ENCODE measurements at places on chromosomes 2 and 18.

- DNase-seq: no peak
Measured at GRCh38 chr2:159963700-159964099, 98.7 kb downstream of the PLA2R1 start.

DNA sequence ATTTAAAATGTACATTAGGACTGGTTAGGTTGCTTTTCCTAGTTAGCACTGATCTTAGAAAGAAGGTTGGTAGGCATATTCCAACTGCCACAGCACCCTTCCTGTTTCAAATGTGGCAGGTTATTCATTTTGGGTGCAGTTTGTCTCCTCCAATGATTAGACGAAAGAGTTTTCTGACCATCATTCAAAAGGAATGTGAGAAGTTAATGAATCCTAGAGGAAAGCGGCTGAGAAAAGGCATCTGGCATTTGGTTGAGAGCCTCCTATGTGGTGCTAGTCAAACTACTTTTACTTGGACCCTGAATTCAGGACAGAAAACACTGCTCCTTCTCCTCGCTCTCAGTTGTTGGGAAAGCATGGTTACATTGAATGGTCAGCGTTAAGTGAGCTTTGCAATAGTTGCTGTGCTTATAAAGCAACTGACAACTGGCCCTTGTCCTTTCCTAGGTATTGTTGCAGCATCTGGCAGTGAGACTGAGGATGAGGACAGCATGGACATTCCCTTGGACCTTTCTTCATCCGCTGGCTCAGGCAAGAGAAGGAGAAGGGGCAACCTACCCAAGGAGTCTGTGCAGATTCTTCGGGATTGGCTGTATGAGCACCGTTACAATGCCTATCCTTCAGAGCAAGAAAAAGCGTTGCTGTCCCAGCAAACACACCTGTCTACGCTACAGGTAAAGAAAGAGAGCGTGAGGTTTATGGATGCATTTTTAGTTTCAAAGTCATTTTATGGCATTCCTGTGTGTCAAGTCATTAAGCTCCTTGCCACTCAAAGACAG, 6.1 kb downstream of the TGIF1 start:
- no peak for DNase-seq

- DNase-seq: no peak
Measured at GRCh38 chr2:216637472-216637871, 4.3 kb downstream of the IGFBP2 start.

- no peak for DNase-seq
Measured at GRCh38 chr2:115584507-115584906, 1142.1 kb downstream of the DPP10 start.

- DNase-seq: no peak
Measured at GRCh38 chr18:46294318-46294717, 190.1 kb downstream of the HAUS1 start.

- no peak for DNase-seq
Measured at GRCh38 chr2:203500951-203501350, 34.1 kb downstream of the RAPH1 start.

- DNase-seq: no peak
Measured at GRCh38 chr2:209431701-209432100, 7.9 kb downstream of the MAP2 start.

GRCh38 chr2:84969511-84970209, 1.3 kb upstream of the KCMF1 start:
- DNase-seq: no peak

- no peak for DNase-seq
Measured at GRCh38 chr2:112048887-112049286, 6.2 kb upstream of the TMEM87B start.

GRCh38 chr2:133418021-133418420, 150.2 kb downstream of the NCKAP5 start:
- no peak for DNase-seq

- DNase-seq: no peak
Measured at GRCh38 chr2:145108361-145108778, 588.5 kb upstream of the ZEB2 start.

DNA sequence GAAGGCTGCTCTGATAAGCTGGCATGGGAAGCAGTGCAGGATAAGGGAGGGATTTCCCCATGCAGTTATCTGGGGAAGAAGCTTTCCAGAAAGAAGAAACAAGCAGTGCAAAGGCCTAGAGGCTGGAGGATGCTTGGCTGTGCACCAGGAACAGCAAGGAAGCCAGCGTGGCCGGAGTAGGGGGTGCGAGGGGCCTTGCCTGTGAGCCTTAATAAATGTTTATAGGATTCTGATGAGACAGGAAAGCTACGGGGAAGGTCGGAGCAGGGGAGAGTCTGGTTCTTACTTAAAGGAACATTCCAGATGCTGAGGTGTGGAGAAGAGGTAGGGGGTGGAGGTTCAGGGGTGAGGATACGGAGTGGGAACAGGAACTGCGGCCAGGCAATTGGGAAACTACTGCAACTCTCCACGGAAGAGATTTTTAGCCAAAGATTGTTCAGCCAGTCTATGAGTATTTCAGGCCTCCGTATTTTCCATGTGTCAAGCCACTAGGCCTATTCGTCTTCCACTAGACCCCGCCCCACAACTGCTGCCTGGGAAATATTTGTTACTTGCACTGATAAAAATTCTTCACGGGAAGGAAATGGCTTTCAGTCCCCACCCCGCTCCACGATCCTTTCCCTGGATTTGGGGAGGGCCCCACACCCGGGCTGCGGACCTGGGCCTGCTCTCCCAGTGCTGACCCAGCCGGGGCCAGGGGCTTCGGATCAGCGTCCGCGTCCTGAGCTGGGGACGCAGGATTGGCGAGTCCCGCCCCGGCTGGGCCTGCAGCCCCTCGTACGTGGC, 516 bp downstream of the EIF2AK2 start:
- no peak for DNase-seq

DNA sequence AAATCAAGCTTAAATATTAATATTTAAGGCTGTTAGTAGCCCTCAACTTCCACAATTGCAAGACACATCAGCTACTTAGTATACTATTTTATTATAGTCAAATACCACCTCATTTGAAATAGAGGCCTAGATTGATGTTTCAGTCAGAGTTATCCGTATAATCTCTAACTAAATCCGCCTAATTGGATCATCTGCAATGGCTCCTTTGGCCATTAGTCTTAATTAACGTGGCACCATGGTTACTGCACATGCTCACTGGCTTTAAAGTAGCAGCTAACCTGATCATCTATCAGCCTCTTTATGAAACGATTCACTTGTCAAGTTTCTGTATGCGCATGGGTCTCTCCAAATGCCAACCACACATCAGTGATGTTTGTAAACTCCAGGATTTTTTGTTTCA, 112.3 kb downstream of the COLEC12 start:
- DNase-seq: no peak

- no peak for DNase-seq
Measured at GRCh38 chr2:49271060-49271606, 116.8 kb upstream of the FSHR start.

GRCh38 chr2:188364033-188364630, 72.5 kb downstream of the GULP1 start:
- no peak for DNase-seq

DNA sequence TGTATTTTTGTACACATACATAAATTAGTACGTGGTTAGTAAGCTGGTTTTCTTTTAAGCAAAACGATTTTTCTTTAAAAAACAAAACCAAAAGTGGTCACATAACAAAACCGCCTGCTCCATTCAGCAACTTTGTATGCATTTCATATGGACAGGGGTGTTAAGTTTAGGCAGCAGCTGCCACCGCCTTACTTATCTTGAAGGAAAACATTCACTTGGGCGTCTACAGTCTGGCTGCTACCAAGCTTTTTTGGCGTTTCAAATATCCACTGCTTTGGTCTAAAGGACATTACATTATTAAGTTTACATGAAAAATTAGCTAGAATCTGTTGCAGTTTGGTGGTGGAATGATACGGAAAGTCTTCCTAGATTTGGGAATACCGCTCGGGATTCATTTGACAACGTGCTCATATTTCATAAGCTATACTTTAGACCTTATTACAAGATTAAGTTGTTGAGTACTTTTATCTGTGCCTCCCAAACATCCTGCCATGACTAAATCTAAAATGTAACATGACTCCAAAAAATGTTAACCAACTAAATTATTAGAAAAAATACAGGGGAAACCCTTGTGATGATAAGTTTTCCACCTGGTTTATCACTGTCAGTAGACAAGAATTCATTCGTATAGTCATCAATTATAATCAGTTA, 214.8 kb downstream of the NEDD4L start:
- DNase-seq: no peak

DNA sequence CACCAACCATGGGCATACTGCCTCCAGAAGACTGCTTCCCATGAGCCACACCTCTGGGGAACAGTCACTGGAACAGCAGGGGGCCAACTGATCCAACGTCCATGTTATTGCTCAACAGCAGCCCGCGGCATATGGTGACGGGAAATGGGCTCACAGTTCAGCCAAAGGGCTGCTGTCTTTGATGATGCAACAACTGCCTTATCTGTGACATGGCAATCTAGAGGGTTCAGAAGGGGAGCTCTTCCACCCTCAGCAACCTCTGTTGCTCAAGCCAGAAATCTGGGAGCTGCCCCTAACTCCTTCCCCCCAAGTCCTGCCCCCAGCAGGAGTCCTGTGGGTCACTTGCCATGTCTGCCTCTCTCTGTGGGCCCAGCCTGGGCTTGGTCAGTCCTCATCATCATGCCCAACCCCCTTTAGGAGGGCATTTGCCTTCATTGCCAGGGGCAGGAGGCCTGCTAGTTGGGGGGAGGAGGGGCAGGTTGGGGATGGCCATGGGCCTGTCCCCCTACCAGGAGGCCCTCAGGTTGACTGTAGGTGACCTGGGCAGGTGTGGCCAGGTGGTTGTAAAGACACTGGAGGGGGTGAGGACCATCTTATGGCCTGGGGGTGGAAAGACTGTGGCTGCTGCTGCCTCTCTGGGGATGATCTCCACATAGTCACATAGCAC, 212.9 kb downstream of the CYP26B1 start:
- DNase-seq: no peak

GRCh38 chr2:62305421-62306176, 109.7 kb downstream of the B3GNT2 start:
- peak; percentile 69 for DNase-seq

GRCh38 chr2:225597911-225598310, 198.4 kb downstream of the NYAP2 start:
- DNase-seq: no peak

GRCh38 chr18:78174737-78175136, 804.9 kb upstream of the SALL3 start:
- DNase-seq: no peak

DNA sequence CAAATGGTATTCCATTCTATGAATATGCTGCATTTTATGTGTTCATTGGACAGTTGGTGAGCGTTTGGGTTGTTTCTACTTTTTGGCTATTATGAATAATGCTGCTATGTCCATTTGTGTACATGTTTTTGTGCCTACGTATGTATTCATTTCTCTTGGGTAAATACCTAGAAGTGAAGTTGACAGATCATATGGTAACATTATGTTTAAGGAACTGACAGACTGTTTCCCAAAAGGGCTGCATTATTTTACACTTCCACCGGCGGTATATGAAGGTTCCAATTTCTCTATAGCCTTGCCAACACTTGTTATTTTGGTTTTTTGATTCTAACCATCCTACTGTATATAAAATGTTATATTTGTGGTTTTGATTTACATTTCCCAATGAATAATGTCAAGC, 703.9 kb upstream of the CDH2 start:
- no peak for DNase-seq

DNA sequence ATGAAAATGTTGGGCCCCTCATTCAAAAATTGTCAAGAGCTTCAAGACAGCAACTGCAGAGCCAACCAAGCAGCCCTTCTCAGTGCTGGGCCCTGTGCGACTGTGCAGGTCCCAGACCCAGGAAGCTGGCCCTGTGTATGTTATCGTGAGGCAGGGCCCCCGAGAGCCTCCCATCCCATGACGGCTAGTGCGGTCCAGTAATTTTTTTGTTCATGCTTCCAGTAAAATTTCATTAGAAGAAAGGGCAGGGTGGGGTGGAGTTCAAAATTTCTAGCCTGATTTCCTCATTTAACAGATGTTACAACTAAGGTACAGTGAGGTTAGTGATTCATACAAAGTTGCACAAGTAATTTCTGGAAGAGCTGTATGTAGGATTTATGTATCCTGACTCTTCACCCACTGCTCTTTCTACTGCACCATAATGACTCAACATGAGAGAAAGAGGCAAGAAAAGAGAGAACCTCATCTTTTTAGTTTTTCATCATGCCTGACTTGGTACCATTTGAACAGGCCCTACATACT, 105.5 kb downstream of the ZEB2 start:
- no peak for DNase-seq

- no peak for DNase-seq
Measured at GRCh38 chr2:119732601-119733164, 27.0 kb upstream of the PTPN4 start.

DNA sequence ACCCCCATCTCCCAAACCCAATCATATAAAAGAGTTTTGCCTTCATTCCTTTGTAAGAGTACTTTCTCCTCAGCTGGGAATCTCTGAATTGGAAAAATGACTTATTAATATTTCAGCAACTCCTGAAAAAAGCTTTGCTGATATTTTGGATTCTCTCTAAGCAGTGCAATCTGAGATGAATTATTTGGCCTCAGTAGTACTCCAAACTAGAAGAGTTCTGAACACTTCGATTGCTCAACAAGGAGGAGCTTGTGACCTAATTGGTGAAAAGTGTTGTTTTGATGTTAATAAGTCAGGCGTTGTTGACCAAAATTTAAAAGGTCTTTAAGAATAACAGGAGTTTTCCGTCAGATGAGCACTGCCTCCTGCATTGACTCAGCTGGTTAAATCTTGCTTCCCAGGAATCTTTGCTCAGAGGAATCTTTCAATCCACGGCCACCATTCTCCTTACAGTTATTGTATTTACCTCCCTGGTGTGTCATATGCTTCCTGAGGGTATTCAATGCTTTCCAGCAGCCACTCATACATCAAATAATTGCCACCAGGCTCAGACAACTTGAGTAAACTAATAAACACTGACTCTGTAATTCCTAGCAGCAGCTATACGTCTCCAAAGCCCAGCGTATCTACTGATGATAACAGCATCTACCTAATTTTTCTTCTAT, 24.5 kb upstream of the LIPG start:
- no peak for DNase-seq

DNA sequence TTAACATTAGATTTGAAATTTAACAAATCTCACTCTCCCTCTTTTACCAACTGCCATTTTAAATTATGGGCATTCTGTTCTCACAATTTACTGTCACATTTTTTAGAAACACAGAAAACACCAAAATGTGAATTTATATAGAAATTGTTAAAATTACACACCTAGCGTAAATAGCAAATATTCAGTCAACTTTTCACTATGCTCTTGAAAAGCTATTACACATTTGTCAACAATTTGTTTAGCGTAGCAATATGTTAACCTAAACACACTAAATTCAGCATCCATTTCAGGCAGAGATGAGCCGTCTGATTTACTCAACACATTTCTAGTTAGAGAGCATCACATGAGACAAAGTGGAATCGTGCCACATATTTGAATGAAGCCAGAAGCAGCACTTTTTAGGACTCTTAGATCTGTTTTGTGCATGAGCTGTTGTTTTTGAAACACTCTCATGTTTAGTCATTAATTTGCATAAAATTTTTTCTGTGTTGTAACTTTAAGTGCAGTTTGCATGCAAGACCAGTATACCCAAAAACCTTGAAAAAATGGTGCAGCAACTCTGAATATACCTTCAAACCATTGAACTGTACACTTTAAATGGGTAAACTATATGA, 8.2 kb downstream of the TTC32 start:
- DNase-seq: no peak
